AG10803 (cell line): ENCODE measurements at places on chromosomes 6 and 20.

GRCh38 chr20:41148942-41149341, 11.6 kb downstream of the PLCG1 start:
- no peak for DNase-seq

- peak; percentile 69 for DNase-seq
Measured at GRCh38 chr6:41200296-41200900, 551 bp downstream of the TREML2 start.

GRCh38 chr20:59577809-59578435, 26.4 kb upstream of the PHACTR3 start:
- no peak for DNase-seq

- no peak for DNase-seq
Measured at GRCh38 chr20:51597389-51598231, 55.1 kb upstream of the NFATC2 start.

DNA sequence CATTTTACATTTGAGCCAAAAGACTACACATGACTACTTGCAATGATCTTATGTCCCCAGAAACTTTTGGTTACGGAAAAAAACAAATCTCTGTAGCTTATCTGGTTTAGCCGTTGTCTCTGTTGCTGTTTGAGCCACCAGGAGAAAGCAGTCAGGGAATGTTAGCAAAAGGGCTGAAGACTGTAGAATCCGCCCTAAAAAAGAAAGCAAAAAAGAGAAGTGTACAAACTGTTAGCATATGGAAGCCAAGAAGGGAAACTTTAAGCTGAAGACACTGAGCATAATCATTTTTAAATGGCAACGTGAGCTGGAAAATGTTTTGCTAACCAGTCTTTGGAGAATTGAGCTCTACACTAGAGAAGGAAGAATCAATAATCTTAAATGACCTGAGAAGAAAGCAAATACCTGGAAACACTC, 69.9 kb upstream of the MYLIP start:
- no peak for DNase-seq

DNA sequence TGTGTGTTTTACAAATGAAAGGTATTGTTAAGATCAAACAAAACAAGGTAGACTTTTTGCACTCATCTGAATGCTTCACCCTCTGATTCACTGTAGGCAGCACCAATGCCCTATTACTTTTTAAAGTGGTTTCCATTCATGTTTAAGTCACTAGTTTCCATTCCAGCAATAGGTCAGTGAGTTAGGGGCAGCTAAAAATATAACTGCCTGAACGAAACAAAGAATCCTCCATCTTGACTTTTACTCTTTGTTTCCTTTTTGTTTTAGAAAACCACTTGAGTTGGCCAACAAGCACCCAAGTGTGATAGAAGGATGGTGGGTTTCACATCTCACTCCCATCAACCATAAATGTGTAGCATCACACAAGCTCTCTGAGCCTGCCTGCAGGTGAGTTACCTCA, 25.5 kb downstream of the CLIC5 start:
- no peak for DNase-seq

DNA sequence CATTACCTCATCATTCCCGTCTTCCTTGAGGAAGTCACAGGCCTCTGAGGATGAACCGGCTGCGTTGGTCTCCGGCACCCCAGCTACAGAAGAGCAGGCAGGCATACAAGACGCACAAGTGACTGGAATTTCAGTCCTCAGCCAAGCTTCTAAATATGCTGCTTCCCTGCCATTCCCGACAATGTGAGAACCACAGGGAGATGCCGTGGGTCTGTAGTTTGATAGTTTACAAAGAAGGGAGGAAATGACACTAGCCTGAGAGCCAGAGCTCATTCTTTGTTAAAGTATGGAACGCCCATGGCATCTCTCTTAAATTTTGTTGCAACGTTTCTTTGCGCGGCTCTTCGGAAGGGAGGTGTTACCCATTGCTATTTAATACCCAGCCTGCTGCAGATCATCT, 25.7 kb downstream of the HEBP2 start:
- DNase-seq = no peak

GRCh38 chr6:18148304-18149025, 6.4 kb downstream of the TPMT start:
- peak; percentile 95 for DNase-seq

- DNase-seq = peak; percentile 57
Measured at GRCh38 chr6:29628419-29629281, 4.3 kb downstream of the GABBR1 start.
